ENCODE measurements at places on chromosomes 12 and 14.

DNA sequence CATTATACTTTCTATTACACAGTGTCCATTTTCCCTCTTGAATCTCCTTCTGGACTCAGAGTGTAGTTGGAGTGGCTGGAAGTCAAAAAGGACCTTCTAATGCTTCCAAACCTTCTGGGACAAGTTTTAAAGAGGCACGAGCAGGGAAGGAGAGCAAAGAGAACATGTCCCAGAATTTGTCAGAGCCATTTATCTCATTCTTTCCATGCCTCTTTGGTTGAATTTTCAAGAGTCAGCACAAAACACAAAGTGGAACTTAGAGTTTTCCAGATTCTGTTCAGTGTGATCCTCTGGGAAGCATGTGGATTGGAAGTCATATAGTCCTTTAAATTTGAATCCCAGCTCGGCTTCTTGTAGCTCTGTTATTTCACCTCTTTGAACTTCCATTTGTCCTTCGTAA lies 138.2 kb upstream of the PWP1 start:
- no peak for DNase-seq

DNA sequence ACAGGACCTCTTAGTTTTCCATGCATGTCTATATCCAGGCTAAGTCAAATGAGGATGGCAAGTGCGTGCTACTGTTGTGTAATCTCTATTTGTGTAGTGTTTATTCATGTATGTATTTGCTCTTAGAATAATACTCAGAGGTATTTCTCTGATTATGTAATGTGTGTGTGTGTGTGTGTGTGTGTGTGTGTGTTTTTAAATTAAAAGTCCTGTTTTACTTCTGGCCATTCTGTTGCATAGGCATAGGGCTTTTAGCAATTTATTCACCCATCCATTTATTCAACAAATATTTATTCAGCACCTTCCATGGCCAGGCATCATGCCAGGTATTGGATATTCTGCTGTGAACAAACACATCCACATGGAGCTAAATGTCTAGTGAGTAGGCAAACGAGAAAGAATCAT lies 63.5 kb downstream of the PELI2 start:
- no peak for DNase-seq

- no peak for DNase-seq
Observed at GRCh38 chr12:643475-644302, 19.6 kb downstream of the NINJ2 start.

DNA sequence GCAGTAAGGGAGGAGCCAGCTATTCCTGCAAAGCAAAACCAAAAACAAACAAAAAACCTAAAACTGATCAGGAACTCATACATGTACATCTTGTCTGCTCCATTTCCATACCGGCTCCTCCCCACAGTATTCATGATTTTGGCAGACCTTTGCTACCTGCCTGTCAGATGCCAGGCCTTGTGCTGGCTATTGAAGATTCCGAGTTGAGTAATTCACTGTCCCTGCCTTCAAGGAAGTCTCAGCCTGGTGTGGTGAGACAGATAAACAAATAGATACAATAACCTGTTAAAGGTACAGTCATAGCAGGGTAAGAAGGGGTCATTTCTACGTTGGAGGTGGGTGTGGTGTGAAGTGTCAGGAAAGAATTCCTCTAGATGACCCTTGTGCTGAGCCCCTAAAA lies 42.7 kb downstream of the SUSD6 start:
- DNase-seq, result no peak

- no peak for DNase-seq
Observed at GRCh38 chr12:39301422-39301821, 141.5 kb downstream of the KIF21A start.

GRCh38 chr12:41743835-41744234 lies 400.8 kb downstream of the GXYLT1 start:
- DNase-seq, result no peak

DNA sequence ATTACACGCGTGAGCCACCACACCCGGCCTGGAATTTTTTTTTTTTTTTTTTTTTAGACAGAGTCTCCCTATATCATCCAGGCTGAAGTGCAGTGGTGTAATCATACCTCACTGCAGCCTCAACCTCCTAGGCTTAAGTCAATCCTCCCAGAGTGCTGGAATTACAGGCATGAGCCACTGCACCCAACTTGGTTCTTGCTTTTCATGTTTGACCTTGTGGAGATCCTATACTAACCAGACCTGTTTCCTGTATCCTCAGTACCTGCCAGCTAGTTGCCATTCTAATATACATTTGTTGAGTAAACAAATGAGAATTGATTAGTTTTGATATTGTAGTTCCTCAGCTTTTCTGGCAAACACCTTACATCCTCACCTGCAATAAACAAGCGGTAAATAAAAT lies 3.2 kb upstream of the VSIG10 start:
- DNase-seq, result no peak

GRCh38 chr12:3885277-3886094 lies 12.3 kb upstream of the PARP11 start:
- DNase-seq, result no peak

DNA sequence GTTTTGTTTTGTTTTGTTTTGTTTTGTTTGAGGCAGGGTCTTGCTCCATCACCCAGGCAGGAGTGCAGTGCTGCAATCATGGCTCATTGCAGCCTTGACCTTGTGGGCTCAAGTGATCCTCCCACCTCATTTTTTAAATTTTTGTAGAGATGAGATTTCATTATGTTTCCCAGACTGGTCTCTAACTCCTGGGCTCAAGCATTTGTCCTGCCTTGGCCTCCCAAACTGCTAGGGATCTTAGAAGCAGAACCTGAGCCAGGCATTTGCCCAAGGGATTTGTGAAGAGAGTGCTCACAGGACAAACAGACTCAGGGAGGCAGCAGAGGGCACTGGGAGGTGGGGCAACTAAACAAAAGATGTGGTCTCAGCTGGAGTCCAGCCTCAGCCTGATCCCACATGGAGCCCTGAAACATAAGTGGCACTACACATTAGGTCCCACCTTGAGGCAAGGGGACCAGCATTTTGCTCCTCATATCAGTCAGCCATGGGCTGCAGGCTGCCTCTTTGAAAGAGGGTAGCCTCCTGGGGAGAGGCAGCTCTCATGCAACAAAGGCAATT lies 86.2 kb upstream of the CMKLR1 start:
- no peak for DNase-seq

- no peak for DNase-seq
Observed at GRCh38 chr12:124680863-124681778, 113.7 kb upstream of the NCOR2 start.

- DNase-seq, result no peak
Observed at GRCh38 chr12:120474616-120474960, 5.0 kb upstream of the SRSF9 start.

GRCh38 chr12:7189398-7190267 lies at the start of gene PEX5:
TSS of gene PEX5 (plus strand) at chr12:7189686. CDS start at chr12:7190378, 692 bp downstream.
- DNase-seq, result peak; percentile 71

GRCh38 chr14:55893705-55894104 lies 224.5 kb upstream of the PELI2 start:
- no peak for DNase-seq

GRCh38 chr12:69090722-69091121 lies 148.6 kb upstream of the CPSF6 start:
- DNase-seq, result no peak

- DNase-seq, result no peak
Observed at GRCh38 chr12:86376052-86376451, 119.9 kb upstream of the MGAT4C start.

GRCh38 chr12:55068416-55069010 lies 48.7 kb downstream of the NEUROD4 start:
- no peak for DNase-seq

- DNase-seq, result no peak
Observed at GRCh38 chr12:120126635-120127005, 10.1 kb upstream of the RAB35 start.

DNA sequence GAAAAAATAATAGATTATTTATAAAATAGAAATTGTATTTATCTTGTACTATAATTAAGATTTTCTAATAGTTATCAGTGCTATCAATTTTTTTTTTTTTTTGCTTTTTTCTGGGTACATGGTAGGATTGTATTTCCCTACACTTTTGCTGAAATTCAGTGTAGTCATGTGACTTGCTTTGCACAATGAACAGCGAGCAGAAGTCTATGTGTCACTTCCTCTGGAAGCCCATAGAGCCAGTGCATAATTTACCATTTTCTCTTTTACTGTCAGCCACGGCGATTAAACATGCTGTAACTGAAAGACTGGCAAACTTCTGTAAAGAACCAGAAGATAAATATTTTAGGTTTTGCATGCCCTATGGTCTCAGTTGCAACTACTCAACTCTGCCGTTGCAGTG lies 80.8 kb upstream of the PPP1R12A start:
- no peak for DNase-seq

GRCh38 chr12:76634133-76634532 lies 74.6 kb upstream of the OSBPL8 start:
- DNase-seq, result no peak

DNA sequence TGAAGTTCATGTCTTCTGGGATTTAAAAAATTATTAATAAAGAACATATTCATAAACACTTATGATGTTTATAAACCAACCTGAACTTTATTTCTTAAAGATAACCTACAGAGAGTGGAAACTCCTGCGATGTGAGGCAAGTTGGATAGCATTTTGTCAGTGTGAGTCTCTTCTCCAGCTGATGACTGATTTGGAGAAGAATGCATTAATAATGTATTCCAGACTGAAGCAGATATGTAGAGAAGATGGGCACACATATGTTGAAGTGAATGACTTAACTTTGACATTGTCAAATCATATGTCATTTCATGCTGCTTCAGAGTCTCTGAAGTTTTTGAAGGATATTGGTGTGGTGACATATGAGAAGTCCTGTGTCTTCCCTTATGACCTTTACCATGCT lies 7.3 kb downstream of the HELB start:
- no peak for DNase-seq

GRCh38 chr14:90204516-90204915 lies 51.8 kb upstream of the PSMC1 start:
- no peak for DNase-seq

DNA sequence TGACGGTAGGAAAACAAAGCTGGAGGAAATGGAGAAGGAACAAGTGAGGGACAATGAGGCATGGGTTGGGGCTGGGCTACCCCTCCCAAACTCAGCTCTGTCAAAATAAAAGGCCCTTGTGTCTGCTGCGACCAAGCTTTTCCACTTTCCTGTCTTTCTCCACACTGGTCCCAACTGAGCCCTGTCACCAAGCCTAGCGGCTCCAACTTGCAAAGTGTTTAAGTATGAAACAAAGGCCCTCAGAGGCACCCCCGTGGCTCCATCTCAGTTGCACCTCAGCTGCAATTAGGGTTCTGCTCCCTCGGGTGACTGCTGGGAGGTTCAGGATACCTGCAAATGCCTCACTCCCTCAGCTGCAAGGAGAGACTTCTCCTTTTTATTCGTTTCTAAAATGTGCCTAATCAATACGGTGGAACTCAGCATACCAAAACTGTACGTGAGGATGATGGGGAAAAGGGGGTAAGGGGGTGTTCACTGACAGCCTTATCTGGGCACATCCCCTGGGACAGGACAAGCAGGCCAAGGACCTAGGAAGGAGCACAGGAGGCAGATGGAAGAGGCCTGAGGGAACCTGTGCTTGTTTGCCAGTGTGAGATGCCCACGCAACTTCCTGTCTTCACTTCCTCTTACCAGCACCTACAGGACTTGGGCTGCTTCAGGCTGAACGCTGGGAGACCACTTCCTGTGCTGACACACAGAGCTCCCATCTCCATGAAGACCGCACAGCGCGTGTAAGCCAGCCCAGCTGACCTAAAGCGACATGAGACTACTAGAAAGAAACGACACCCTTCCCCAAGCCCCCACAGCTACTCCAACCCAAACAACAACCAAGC lies 8.9 kb downstream of the VAMP1 start:
- DNase-seq, result peak; percentile 74

GRCh38 chr12:8692573-8692972 lies 5.2 kb upstream of the RIMKLB start:
- DNase-seq, result no peak

GRCh38 chr14:59394268-59394667 lies 70.9 kb downstream of the GPR135 start:
- no peak for DNase-seq

DNA sequence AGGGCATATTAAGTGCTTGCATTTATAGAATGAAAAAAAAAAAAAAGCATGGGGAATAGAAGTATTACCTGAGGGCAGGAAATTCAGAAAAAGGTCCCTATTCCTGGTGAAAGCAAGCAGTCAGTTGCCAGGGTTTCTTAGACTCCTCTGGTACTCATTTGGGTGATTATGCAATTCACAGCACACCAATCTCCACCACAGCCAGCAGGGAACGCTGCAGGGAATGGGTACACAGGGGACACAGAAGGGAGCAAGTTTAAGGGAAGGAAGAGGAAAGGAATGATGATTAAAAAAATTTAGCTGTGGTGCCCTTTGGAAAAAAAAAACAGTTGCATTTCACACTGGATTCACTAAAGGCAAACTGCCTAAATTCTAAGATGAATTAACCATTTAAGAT lies 14.2 kb downstream of the BLTP3B start:
- DNase-seq, result no peak

GRCh38 chr12:124814741-124815613 lies 48.7 kb downstream of the SCARB1 start:
- DNase-seq, result no peak

- DNase-seq, result no peak
Observed at GRCh38 chr12:27186022-27186839, 57.9 kb upstream of the STK38L start.

DNA sequence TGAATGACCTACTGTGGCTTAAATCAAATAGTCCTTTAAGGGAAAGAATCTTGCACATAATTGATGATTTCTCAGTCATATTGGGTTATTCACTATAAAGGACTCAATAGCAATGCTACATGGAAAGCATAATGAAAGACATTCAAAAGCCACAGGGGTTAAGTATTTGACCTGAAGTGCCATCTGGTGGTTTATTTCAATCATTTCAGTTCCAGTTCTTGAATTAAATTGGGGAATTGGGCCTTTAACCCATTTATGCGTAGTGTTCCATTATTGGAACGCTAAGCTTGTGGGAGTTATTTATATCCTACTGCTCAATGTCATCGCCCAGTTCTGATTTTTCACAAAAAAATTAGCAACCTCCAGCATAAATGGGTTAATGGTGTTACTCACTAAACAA lies 41.3 kb upstream of the C12orf71 start:
- no peak for DNase-seq

DNA sequence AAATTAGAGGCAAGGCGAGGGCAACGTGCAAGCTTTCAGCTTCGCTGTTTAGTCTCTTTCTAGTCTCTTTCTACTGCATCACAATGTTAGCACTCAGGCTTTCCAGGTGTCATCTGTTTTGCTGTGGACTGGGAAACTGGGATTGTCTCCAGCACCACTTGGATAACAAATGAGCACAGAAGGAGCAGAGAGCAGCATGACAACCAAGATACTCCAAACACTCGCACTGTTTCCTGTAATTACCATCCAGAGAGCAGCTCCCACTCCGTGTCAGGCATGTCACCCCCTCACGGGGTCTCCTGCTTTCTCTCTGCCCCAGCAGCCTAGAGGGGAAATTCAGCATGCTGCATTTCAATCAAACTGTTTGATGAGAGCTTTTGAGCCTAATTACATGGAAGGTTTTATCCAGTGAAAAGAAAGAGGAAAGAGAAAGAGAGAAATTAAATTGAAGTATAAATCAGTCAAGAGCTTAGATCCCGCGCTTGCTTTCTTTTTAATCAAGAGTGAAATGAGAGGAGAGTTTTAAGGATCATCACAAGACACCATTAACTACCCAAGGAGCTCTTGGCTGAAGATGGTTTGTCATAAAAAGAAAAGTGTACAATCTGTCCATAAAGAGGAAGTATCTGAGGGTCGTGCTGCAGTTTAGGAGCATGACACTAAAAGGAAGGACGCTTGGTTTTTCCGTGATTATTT lies 917.7 kb downstream of the DIO2 start:
- no peak for DNase-seq

GRCh38 chr12:76451528-76451927 lies 103.3 kb upstream of the BBS10 start:
- no peak for DNase-seq
